ENCODE measurements at places on chromosomes 6 and 20. TPM values are rescaled to one million over a fixed set of nuclear protein-coding genes. Genes with fewer than 3 reads are reported as not detected.

Gene PBX2
- 98.4 TPM for total RNA-seq

Gene ULBP3
- total RNA-seq, result 1.0 TPM

Gene DDX43
- total RNA-seq, result 1.7 TPM

Gene GRM1
- not detected for total RNA-seq

Gene CST4
- total RNA-seq, result not detected

Gene ASIP
- total RNA-seq, result not detected

Gene PRND
- total RNA-seq, result not detected

Gene DAAM2
- total RNA-seq, result not detected

Gene POM121L2
- not detected for total RNA-seq

- H3K27me3 ChIP-seq, result no peaks in the 10 kb centered on the region
- peak; percentile 22 for DNase-seq
- H3K36me3 ChIP-seq, result no peaks in the 10 kb centered on the region
- no peak overlapping the region for H3K27ac ChIP-seq
- H3K4me1 ChIP-seq, result no peaks in the 10 kb centered on the region
These were observed 120.2 kb downstream of the MBOAT1 start for GRCh38 chr6:20092071-20092566.

DNA sequence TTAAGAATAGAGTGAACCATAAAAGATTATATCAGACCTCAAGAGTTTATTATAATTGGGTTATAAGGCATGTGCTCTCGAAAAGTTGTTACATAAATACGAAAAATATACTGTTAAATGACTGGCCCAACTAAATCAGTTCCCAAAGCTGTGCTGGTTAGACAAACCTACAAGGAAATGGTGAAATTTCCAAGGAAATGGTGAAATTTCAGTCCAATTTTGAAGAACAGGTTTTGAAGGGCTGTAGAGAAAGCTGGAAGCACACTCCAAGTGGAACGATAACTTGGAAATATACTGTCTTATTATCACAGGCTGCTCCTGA is 400 bp upstream of the TRMT11 start:
- H3K4me3 ChIP-seq, result no peak overlapping the region
- DNase-seq, result no peak
- H3K27me3 ChIP-seq, result no peaks in the 10 kb centered on the region

DNA sequence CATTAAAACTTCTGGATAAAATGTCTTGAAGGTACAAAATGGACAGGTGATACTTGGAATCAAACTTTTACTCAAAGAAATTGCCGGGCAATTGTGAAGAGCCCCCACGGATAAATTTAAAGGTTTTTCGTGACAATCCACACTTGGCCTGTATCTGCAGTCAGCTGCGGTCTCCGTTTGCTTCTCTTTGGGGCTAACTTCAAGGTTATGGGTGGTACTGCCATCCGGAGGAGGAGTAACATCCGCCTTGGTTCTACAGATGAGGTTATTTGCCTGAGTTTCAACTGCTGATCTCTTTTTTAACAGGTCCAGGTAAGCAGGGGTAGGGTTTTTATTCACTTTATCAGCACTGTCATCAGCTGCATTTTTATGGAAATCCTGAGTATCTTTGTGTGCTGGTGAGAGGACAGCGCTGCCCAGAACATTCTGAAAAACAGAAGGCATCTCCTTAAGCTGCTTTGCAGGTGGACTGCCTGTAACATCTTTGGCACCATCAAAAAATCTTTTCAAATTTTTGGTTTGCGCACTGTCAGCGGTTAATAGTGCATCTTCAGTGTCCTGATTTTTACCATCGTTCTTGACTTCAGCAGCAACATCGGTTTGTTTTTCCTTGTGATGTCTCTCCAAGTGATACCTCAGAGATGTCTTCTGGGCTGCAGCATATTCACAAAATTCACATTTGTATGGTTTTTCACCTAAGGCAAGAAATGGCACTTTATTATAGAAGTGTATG is 16.9 kb downstream of the ZNF217 start:
- no peaks in the 10 kb centered on the region for H3K27me3 ChIP-seq
- H3K27ac ChIP-seq, result no peak overlapping the region
- H3K36me3 ChIP-seq, result peaks cover 90% of the 10 kb centered on the region
- peaks cover 86% of the 10 kb centered on the region for H3K4me1 ChIP-seq
- DNase-seq, result no peak
- H3K4me3 ChIP-seq, result peak overlapping the region; percentile 25

DNA sequence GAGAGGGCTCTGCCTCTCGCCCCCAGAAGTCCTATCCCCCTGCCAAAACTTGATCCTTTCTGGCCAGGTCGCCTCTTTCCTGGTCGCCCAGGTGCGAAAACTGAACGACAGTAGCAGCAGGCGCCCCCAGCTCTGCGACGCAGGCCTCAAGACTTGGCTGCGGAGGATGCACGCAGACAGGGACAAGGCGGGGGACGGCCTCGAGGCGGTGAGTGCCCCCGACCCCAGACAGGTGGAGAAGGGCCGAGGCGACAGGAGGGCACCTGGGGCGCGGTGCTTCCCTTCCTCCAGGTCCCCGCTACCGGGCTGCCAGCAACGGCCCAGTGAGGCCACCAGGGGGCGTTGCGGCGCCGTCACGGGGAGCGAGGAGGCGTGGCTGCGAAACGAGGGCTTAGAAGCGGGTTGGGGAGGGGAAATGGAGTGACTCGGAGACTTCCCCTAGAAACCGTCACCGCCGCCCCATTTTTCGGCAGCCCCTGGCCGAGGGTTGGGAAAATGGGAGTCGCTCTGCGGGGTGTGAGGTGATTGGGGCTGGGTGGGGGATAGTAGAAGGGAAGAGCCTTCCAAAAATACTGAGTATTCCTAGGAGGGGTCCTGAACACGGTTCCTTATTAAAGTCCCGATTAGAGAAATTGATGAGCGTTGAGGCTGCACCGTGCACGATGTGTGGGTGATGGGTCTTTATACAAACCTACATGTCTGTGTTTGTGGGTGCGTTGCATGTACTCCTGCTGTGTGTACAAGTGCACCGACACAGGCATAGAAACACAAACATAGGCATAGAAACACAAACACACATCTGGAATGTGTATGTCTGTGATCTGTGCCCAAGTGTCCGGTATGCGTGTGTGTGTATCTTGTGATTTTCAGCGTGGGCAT is 44.6 kb downstream of the ARHGAP40 start:
- peaks cover 32% of the 10 kb centered on the region for H3K27me3 ChIP-seq
- no peaks in the 10 kb centered on the region for H3K36me3 ChIP-seq
- H3K4me3 ChIP-seq, result peak overlapping the region; percentile 53
- peaks cover 6% of the 10 kb centered on the region for H3K4me1 ChIP-seq

DNA sequence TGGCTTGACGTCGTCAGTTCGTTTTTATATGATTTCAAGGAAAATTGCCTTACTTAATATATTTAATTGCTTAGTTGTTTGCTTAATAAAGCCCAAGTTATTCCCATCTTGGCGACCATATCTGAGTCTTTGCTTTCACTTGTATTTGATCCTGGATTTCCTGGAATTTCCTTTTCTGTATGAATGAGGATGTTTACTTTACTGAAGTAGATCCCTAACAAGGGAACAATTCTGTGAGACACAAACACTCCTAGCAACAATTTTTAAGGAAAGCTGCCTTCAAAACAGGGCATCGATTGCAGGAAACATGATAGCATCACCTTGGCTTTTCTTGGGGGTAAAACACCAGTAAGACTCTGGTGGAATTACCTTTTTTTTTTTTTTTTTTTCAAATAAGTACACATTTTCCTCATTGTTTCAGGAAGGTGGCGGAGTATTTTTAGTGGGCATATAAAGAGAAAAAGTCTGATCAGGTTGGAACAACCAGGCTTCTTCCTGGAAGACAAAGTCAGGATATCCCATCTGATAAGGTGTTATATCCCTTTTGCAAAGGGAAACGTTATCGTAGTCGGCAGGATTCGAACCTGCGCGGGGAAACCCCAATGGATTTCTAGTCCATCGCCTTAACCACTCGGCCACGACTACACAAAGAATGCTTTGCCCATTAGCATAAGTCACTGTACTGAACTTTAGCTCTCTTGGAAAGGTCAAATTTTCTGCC is 68.5 kb upstream of the ZNF184 start:
- no peak overlapping the region for H3K27ac ChIP-seq
- H3K36me3 ChIP-seq, result peaks cover 9% of the 10 kb centered on the region
- peaks cover 12% of the 10 kb centered on the region for H3K4me1 ChIP-seq
- no peak for DNase-seq

- no peak overlapping the region for H3K4me3 ChIP-seq
- H3K36me3 ChIP-seq, result no peaks in the 10 kb centered on the region
- no peaks in the 10 kb centered on the region for H3K27me3 ChIP-seq
These were observed 52.4 kb upstream of the RNF24 start for GRCh38 chr20:4067600-4068261.

DNA sequence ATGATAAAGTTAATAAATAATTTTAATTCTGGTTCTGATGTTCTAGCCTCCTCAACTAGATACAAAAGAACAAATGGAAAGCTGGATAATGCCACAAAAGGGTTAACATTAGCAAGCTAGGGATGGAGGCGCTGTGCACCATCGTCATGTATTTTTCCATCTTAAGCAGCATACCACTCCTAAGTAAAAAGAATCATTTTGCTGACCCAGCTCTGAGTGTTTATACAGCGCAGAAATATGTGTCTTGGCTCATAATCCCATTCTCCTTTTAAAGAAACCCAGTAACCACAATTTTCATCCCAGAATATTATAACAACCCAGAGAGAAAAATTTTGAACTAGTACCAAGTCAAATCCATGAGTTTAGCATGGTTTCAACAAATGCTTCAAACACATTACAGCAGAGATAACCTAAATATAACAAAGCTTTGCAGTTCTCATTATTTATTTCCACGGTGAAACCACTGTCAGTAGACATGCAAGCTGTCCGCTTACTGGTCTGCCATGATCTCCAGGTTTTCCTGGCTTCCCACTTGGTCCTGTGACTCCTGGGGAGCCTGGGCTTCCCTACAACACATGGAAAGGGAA is 111.1 kb downstream of the COL12A1 start:
- no peaks in the 10 kb centered on the region for H3K36me3 ChIP-seq
- no peaks in the 10 kb centered on the region for H3K4me1 ChIP-seq
- no peak for DNase-seq
- no peak overlapping the region for H3K27ac ChIP-seq
- H3K4me3 ChIP-seq, result no peak overlapping the region

DNA sequence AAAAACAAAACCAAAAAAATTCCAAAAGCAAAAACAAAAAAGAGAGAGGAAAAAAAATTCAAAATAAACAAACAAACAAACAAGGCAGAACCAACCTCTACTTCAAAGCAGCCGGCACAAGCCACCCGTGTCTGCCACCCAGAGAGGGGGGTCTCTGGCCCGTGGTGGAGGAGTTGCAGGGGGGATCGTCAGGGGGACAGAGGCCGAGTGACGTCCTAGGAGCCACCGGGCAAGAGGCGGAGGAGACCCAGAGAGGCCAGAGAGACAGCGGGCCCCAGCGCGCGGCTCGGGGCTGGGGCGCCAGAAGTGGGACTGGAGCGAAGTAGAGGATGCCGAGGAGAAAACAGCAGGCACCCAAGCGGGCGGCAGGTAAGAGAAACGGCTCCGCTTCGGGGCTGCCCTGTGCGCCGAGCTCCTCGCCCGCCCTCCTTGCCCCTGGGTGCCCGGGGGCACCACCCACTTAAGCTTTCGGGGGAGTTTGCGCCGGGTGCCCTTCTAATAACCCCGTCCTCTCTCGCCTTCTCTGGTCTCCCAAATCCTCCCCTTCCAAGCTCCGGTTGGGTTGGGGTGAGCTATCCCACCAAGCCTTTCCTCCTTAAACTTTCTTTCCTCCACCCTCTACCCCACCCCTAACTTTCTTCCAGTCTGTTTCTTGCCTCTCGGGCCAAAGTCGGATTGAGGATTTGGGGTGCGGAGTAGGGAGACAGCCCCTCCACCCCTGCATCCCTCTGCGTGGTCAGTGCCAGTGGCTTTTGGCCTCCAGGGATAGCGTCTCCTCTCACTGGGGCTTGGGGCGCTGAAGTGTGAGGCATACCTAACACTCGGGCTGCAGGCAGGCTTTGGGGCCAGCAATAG is 1.0 kb downstream of the TSHZ2 start:
- H3K36me3 ChIP-seq, result no peaks in the 10 kb centered on the region
- peak overlapping the region; percentile 81 for H3K4me3 ChIP-seq
- peaks cover 20% of the 10 kb centered on the region for H3K27me3 ChIP-seq
- H3K27ac ChIP-seq, result peak overlapping the region; percentile 82
- H3K4me1 ChIP-seq, result peaks cover 44% of the 10 kb centered on the region

GRCh38 chr6:43426928-43427405 is 374 bp upstream of the ABCC10 start:
- H3K27ac ChIP-seq, result peak overlapping the region; percentile 97
- peaks cover 9% of the 10 kb centered on the region for H3K36me3 ChIP-seq
- peak overlapping the region; percentile 95 for H3K4me3 ChIP-seq
- H3K27me3 ChIP-seq, result peaks cover 3% of the 10 kb centered on the region
- DNase-seq, result no peak

DNA sequence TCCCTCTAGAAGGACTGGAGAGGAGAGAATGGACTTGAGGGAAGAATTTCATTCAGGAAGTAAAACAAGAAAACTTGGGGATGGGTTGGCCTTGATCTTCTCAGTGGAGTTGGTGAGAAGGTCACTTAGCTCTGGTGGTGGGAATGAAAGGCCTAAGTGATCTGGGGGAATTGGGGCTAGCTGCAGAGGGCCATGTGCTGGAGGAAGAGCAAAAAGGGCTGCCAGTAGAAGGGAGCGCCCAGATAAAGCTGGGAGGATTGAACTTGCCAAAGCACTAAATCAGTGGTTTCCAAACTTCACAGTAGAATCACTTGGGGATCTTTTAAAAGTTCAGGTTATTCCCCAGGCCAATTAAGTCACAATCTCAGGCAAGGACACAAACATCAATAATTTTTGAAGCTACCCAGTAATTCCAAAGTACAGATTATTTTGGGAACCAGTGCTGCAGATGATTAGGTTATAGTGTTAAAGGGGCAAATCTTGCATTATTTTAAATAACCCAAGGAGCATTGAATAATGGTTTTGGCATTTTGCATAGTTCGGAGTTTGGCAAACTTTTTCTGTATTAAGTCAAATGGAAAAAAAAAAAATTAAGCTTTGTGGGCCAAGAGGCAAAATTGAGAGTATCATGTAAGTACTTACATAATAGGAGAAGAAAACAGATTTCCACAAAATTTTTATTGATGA is 36.5 kb upstream of the RFPL4B start:
- H3K27me3 ChIP-seq, result peaks cover 44% of the 10 kb centered on the region
- DNase-seq, result no peak
- no peak overlapping the region for H3K27ac ChIP-seq
- H3K36me3 ChIP-seq, result no peaks in the 10 kb centered on the region

GRCh38 chr20:4068708-4069107 is 53.4 kb upstream of the RNF24 start:
- H3K4me1 ChIP-seq, result peaks cover 25% of the 10 kb centered on the region
- no peak for DNase-seq
- H3K36me3 ChIP-seq, result no peaks in the 10 kb centered on the region
- no peak overlapping the region for H3K27ac ChIP-seq

Measured in activated CD4-positive, alpha-beta T cell treated with anti-CD3 and anti-CD28 coated beads, Interleukin-2, amount 10 ng/mL, durations not matched to agents 7 days and 5 days (primary cell).